Astrocyte of the spinal cord (primary cell): ENCODE measurements at places on chromosomes 3 and 15.

- no peak for DNase-seq
These were observed 65.8 kb downstream of the ATP8B4 start for GRCh38 chr15:50053055-50053856.

DNA sequence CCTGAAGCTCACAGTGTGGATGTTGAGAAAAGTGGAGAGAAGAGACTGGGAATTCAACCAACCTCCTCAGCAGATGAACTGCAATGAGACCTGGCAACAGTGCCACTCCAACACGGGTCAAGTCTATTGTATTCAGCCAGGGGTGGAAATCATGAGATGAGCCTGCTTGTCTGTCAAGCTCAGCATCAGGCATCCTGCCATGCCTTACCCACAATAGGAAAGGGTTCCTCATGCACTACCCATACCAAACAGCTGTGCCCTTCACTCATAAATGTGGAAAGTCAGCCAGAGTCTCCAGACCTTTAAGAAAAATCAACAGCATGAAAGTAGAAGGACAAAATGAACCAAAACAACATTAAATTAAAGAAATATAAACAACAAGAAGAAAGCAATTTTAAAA is 542.1 kb downstream of the EPHB1 start:
- DNase-seq: no peak

GRCh38 chr15:69491038-69491505 is 38.5 kb downstream of the RPLP1 start:
- no peak for DNase-seq

DNA sequence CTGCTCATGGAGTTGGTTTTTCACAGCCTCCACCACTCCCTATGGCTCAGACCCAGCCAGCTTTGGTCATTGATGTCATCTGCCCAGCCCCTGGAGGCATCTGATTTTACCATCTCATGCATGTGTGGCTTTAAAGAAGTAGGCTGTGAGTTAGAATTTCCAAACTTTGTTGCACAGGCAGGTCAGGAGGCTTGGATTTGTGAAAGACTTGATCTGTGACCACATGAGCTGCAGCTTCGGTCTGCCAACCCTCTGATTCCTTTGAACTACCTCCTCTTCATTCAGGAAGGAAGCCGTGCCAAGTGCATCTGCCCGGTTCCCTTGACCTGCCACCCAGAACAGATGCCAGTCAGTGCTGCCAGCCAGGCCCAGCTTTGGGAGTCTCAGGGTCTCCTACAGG is 9.2 kb downstream of the CTXND1 start:
- no peak for DNase-seq

GRCh38 chr3:144332868-144333267 is 361.2 kb downstream of the DIPK2A start:
- no peak for DNase-seq

GRCh38 chr3:3860235-3860634 is 61.0 kb downstream of the LRRN1 start:
- no peak for DNase-seq

DNA sequence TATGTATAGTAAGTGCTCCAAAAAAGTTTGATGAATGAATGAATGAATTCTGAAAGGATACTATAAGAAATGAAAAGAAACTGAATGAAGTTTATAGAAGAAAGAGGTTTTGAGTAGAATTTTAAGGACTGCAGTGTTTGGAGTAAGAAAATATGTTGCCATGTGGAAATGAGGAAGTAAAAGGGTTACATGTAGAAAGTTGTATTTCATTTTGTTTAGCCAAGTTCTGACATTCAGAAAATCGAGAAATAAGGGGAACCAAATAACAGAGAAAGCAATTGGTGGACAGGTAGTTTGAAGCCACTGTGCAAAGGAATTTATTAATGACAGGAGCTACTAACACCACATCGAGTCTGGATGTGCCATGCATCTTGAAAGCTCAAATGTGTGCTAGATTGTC is 200.7 kb downstream of the SATB1 start:
- no peak for DNase-seq

GRCh38 chr3:125646581-125646980 is 51.3 kb upstream of the OSBPL11 start:
- no peak for DNase-seq

GRCh38 chr3:9878700-9879099 is 1.4 kb downstream of the CIDEC start:
- no peak for DNase-seq

- DNase-seq: no peak
These were observed 81.6 kb upstream of the MDFIC2 start for GRCh38 chr3:70393881-70394612.

GRCh38 chr3:61535826-61536225 is 25.5 kb upstream of the PTPRG start:
- DNase-seq: no peak

DNA sequence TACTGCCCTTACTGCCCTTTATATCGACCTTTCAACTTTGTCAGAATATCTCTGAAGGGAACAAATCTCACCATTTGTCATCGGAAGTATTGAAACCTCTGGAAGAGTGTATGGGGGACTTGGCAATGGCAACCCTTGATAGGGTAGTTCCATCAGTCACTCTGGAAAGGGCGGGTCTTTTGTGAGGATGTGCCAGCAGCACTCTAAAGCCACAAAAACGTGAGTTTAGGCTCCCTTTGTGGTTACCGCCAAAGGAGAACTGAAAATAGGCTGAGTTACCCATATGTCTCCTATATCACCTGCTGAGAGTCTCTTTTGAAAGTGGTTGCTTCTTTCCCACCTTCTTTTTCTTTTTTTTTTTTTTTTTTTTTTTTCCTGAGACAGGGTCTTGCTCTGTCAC is 296.8 kb upstream of the CHRM5 start:
- DNase-seq: no peak

GRCh38 chr3:170741756-170742529 is 128.1 kb downstream of the RPL22L1 start:
- peak; percentile 52 for DNase-seq
